Suppressor macrophage (primary cell): ENCODE measurements at places on chromosomes 7 and 10.

DNA sequence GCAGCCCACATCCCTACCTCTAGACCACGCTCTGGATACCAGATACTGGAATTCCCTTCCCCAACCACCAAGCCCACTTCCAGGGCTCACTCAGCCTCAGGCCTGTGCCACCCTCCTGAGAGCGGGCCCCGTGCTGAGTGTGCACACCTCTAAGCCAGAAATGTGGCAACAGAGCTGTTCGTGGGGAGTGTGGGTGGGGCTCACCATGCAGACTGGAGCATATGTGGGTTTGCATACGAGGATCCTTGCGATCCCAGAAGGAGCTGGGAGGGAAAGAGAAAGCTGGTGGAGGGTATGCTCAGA lies 13.0 kb upstream of the LIMK1 start:
- DNase-seq, result peak; percentile 24

GRCh38 chr7:76047305-76047810 lies 442 bp downstream of the STYXL1 start:
- peak; percentile 56 for DNase-seq

GRCh38 chr7:147578196-147578595 lies 1012.4 kb upstream of the C7orf33 start:
- no peak for DNase-seq

- DNase-seq, result no peak
Observed at GRCh38 chr10:33804584-33804983, 470.1 kb upstream of the NRP1 start.

DNA sequence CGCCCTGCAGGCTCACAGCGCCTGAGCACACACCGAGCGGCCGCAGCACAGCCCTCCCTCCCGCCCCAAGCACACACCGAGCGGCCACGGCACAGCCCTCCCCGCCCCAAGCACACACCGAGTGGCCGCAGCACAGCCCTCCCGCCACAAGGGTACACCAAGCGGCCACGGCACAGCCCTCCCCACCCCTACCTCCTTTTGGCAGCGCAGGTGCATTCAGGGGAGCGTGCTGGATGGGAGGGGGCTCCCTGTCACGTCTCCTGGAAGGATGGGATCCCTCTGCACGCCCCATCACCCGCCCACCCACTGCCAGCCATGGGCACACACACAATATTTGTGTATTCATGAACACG lies 482.6 kb downstream of the DNAJB6 start:
- DNase-seq, result no peak

- DNase-seq, result no peak
Observed at GRCh38 chr7:26178272-26178960, 22.1 kb downstream of the HNRNPA2B1 start.

DNA sequence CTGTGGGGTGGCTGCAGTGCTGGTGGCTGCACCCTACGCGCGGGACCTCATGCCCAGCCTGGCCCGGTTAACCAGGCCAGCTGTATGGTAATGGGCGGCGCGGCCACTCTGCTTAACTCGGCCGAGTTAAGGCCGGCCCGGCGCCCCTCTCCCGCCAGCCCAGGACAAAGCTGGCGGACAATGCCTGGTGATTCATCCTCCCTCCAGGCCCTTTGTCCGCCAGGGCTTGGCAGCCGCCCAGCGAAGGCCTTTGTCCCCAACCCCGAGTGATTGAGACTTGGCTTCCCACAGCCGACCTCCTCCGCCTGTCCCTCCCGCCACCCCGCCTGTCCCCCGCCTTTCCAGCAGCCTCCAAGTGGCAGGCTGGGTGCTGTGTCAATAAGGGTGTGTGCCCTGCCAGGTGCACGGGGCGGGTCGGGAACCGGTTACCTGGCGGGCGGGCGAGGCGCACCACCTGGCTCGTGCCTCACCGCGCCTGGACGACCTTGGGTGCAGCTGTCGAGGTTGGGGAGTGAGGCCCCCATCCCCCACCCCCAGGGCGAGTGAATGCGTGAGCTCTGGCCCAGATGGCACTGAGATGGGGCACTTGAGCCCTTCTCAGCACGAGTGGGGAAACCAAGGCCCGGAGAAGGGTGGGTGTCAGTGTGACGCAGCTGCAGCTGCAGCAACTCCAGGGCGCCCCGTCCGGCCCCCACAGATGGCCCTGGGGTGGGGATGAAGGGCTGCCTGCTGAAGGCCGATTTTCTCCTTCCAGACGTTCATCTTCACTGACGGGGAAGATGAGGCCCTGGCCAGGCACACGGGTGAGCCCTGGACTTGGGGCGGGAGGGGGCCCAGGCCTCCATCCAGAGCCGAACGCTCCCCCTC lies 4.6 kb downstream of the LFNG start:
- DNase-seq, result peak; percentile 80

DNA sequence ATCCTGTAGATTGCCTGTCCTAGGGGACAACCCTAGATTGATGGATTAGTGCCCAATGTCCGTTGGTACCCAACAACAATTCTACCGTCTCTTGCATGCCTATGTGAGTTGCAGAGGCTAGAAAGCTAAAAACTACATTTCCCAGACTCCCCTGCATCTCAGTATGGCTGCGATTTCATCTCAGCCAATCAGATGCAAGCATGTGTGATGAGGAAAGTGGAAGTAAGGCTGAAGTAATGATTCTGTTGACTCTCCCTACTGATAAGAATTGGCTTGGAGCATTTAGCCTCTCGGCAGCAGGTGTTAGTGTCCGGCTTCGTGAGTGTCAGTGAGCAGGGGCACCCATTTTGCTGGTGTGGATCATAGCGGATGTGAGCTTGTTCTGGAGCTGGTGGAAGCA lies 171.9 kb downstream of the FGFR2 start:
- no peak for DNase-seq

- DNase-seq, result no peak
Observed at GRCh38 chr10:32315424-32315823, 31.5 kb downstream of the EPC1 start.

- DNase-seq, result no peak
Observed at GRCh38 chr10:98292971-98293370, 25.0 kb upstream of the LOXL4 start.

GRCh38 chr10:107444443-107444842 lies 279.9 kb upstream of the SORCS1 start:
- no peak for DNase-seq
